Stimulated activated CD8-positive, alpha-beta memory T cell treated with anti-CD3 and anti-CD28 coated beads, Interleukin-15, amount 100 ng/mL, for 4 hours (primary cell): ENCODE measurements at places on chromosomes 7 and 10.

- DNase-seq, result no peak
Measured at GRCh38 chr7:86301301-86301700, 342.4 kb upstream of the GRM3 start.

- no peak for DNase-seq
Measured at GRCh38 chr10:74523199-74523598, 303.2 kb upstream of the KAT6B start.

DNA sequence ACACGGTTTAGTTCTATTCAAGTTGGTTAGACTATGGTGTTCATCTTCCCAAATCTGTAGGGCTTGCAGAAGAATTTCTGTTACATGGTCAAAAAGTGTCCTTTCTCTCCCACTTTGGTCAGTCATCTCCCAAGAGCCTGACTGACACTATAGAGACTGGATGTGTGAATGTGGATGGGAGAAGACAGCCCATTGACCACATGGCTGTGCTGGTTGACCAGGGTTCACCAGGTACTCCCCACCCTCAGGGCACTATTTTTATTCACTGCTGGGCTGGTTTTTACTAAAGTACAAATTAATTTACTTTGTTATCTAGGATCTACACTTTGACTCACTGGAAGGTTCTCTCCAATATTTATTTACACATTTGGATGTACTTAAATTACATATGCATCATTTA lies 2.3 kb downstream of the ZNF804B start:
- DNase-seq, result no peak

DNA sequence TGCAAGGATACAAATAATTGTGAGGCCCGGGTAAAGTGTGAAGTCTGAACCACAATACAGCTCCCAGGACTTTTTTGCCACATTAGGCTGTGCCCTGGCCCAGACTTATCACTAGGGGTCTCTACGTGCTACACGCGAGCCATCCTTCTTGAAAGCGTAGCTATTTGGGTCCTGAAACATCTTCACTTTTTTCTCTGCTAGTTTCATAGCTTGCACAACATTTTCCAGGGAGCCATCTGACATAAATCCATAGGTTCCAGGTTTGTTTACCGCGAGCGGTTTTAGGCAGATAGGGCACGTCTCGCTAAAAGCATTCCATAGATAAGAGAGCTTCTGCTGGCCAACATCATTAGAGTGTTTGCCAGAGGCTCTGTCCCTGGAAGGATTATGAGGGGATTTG lies 226.5 kb downstream of the RPS24 start:
- DNase-seq, result no peak

- no peak for DNase-seq
Measured at GRCh38 chr7:22426463-22427094, 69.6 kb upstream of the RAPGEF5 start.

- DNase-seq, result no peak
Measured at GRCh38 chr10:70996549-70996948, 108.2 kb upstream of the PCBD1 start.

DNA sequence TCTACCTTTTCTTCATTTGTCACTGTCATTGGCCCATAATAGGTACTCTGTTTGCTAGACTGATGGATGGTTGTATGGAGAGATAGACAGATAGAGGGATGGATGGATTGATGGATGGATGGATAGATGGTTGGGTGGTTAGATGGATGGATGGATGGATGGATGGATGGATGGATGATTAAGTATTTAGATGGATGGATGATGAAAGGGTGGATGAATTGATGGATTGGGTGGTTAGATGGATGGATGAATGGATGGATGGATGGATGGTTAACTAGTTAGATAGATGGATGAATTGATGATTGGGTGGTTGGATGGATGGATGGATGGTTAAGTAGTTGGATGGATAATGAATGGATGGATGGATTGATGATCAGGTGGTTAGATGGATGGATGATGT lies 334.7 kb upstream of the AUTS2 start:
- no peak for DNase-seq

DNA sequence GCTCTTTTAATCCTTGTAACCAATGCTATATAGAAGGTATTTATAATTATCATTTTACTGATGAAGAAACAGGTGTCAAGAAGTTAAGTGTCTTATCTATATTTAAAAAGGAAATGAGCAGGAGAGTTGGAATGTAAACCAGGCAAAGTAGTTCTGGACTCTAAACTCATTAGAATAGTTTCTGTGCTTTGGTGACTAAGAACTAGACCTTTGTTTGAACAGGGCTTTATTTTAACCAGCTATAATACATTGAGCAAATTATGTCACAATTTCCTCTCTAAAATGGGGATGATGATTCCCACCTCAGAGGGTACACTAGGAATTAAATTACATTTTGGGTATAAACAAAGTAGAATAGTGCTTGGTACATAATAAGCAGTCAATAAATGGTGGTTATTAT lies 236.0 kb downstream of the MAGI2 start:
- DNase-seq, result no peak

GRCh38 chr7:130875-131780 lies 61.2 kb upstream of the FAM20C start:
- no peak for DNase-seq

GRCh38 chr7:51316262-51316665 lies 345 bp downstream of the COBL start:
- DNase-seq, result no peak

GRCh38 chr7:30817371-30817767 lies 46.2 kb downstream of the MINDY4 start:
- DNase-seq, result no peak

- no peak for DNase-seq
Measured at GRCh38 chr7:95092324-95092723, 184.9 kb downstream of the PPP1R9A start.

DNA sequence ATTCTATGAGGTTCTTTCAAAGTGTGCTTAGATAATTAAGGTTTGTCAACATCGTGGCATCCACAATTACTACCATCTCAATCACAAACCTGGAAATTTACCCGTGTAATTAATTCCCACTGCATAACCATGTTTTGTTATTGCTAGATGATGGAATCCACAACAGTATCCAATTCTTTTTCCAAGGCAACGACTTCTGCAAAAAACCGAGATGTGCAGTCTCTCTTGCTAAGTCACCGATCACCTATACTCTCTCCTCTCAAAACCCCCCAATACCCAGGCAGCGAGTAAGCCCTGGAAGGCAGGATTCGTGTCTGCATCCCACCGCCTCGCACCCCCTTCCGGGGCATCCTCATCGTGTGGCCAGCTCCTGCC lies 678 bp upstream of the EIF4H start:
- no peak for DNase-seq

GRCh38 chr7:149369497-149369896 lies 91.4 kb downstream of the ZNF777 start:
- DNase-seq, result no peak

DNA sequence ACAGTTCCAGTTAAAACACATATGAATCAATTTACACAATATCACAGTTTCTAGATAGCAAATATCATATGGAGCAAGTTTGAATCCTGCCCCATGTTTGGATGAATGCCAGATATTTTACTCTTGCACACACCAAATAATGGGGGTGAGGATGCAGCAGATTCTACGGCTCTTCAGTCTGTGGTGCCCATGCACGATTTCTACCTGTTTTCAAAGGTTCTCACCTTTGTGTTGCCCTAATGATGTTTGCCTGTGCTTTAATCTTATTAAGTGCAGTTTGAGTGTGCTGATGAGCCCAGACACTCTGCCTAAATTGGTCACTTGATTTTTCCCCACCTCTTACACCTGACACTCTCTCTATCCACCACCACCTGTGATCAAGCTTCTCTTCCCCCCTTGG lies 119.6 kb downstream of the NPY start:
- no peak for DNase-seq

- no peak for DNase-seq
Measured at GRCh38 chr10:12214763-12215218, 18.8 kb downstream of the CDC123 start.

DNA sequence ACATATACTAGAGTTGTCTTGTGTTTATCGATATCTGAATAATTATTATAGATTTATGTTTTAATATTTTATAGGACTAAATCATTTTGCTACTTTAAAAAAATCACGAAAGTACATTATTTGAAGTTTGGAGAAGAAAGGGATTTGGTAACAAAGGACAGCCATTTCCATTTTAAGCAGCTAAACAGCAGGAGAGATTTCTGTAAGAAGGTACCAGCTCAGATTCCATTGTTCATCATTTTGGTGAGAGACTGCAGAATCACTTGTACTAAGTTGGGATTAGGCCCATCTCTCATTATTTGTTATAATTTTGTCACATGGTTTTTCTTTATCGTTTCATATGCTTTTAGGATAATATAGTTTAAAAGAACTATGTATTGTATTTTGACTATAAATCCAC lies 46.7 kb downstream of the PALS2 start:
- no peak for DNase-seq

DNA sequence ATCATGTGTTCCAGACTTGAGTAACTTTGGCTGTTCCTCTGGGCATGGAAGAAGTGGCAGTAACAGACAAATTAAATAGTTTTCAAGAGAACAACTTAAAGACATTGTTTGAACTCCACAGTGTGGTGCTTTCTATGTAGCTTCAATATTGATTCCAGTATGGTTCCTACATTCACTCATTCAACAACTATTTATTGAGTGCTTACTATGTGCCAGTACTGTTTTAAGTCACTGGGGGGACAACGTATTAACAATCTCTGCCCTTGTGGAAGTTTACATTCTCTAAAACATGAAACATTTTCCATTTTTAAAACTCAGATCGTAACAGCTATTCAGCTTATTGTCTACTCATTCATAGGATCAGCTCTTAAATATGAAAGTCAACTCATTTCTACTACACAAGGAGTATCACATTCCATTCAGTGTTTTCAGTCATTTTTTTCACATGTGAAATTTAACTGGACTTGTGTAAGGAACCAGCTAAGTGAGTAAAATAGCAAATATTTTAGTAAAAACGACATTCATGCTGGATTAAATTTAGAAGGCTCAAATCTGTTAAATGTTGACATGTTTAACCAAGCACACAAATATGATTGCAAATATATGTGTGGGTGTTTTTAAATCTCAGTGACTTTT lies 13.6 kb upstream of the CUBN start:
- DNase-seq, result no peak

- no peak for DNase-seq
Measured at GRCh38 chr7:94741179-94741578, 85.2 kb upstream of the SGCE start.

DNA sequence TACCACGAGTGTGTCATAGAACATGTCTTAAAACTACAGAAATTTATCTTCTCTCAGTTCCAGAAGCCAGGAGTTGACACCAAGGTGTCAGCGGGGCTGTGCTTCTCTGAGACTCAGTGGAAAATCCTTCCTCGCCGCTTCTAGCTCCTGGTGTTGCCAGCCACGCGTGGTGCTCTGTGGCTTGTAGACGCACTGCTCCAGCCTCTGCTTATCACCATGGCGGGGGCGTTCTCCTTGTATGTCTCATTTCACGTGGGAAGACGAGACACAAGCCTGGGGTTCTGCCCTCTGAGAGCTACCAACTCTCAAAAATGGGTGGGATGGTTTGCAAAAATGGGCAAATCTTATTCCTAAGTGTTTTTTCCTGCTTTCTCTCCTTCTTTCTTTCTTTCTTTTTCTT lies 11.0 kb upstream of the GALNTL5 start:
- no peak for DNase-seq

- DNase-seq, result no peak
Measured at GRCh38 chr7:47428052-47428767, 153.7 kb downstream of the TNS3 start.

GRCh38 chr10:37549054-37549453 lies 308.4 kb downstream of the ZNF248 start:
- no peak for DNase-seq

GRCh38 chr10:672203-672602 lies 17.3 kb downstream of the DIP2C start:
- no peak for DNase-seq
